HL-60 (cell line): ENCODE measurements at places on chromosomes 13 and 19.

GRCh38 chr13:76597868-76598267 is 288.3 kb downstream of the KCTD12 start:
- DNase-seq: no peak

- DNase-seq: no peak
Measured at GRCh38 chr13:114025405-114025713, 51.5 kb upstream of the C13orf46 start.

DNA sequence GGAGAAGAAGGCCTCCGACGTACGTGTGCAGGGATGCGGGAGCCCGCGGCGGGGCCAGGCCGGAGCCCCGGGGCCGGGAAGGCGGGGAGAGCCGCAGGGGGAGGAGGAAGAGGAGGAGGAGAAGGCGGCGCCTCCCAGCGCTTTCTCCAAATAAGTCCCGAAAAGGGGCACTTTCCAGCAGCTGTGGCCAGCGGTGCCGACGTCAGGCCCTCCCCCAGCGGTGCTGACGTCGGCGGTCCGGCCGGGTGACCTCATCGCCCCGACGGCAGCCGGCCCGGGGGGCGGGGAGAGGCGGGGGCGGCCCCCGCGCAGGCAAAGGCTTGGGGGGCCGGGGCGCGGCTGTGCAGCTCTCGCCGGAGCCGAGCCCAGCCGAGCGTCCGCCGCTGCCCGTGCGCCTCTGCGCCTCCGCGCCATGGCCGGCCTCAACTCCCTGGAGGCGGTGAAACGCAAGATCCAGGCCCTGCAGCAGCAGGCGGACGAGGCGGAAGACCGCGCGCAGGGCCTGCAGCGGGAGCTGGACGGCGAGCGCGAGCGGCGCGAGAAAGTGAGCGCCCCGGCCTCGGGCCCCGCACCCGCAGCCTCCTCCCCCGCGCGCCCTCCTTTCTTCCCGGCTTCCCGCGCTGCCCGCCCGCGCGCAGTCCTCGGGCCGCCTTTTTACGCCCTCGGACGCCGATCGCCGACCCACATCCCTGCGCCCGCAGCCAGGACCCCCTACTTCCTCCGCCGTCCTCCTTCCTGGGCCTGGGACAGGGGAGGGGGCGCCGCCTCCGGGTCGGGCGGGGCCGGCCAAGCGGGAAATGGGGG is at the start of gene TPM4:
TPM4 (plus strand) TSS at position 342 of the 804 bp plus-strand sequence; CDS start at position 413, 71 bp downstream.
- peak; percentile 87 for DNase-seq

GRCh38 chr19:46803555-46803954 is 15.2 kb upstream of the SLC1A5 start:
- DNase-seq: no peak

GRCh38 chr13:93356469-93356868 is 129.9 kb downstream of the GPC6 start:
- no peak for DNase-seq

- no peak for DNase-seq
Measured at GRCh38 chr13:77893066-77893465, 25.6 kb downstream of the EDNRB start.

- peak; percentile 51 for DNase-seq
Measured at GRCh38 chr19:2239771-2240770, 3.4 kb downstream of the SF3A2 start.

DNA sequence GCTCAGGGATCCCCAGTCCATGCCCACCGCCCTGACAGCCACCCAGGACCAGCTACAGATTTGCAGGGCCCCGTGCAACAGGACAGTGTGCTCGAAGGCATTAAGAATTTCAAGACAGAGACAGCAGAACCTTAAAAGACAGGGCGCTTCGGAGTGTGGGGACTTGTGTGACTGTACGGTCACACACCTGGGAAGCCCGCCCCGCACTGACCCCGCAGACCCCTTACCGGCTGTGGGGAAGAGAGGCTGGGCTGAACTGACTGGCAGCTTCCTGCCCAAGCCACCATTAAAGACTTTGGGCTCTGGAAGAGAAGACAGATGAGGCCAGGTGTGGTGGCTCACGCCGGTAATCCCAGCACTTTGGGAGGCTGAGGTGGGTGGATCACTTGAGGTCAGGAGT is 14.4 kb downstream of the STAP2 start:
- DNase-seq: no peak

- no peak for DNase-seq
Measured at GRCh38 chr13:94706843-94707399, 5.4 kb downstream of the SOX21 start.

- no peak for DNase-seq
Measured at GRCh38 chr13:75725736-75726135, 89.6 kb downstream of the LMO7 start.

GRCh38 chr13:80006940-80007339 is 334.0 kb downstream of the SPRY2 start:
- DNase-seq: no peak

GRCh38 chr13:98217597-98217996 is 40.5 kb upstream of the RNF113B start:
- DNase-seq: no peak

GRCh38 chr19:2532252-2533071 is 56.5 kb downstream of the GADD45B start:
- DNase-seq: no peak

- no peak for DNase-seq
Measured at GRCh38 chr13:113906571-113906970, 42.7 kb upstream of the GAS6 start.

GRCh38 chr13:50309318-50309717 is 294.1 kb downstream of the KCNRG start:
- DNase-seq: no peak

- no peak for DNase-seq
Measured at GRCh38 chr13:59398127-59398526, 765.6 kb downstream of the DIAPH3 start.

GRCh38 chr19:17289489-17289888 is 7.8 kb downstream of the ANKLE1 start:
- no peak for DNase-seq
